ENCODE measurements at places on chromosomes 4 and X. TPM values are rescaled to one million over a fixed set of nuclear protein-coding genes. Genes with fewer than 3 reads are reported as not detected.

Gene PLRG1
- total RNA-seq, result 130 TPM

Gene GAGE12J
- not detected for total RNA-seq

Gene PDCL2
- total RNA-seq, result not detected

Gene GNRHR
- not detected for total RNA-seq

Gene ADGRG2
- total RNA-seq, result not detected
